Renal pelvis (tissue), 12 donors: ENCODE measurements at places on chromosomes 5 and 9.

- no peak for DNase-seq
Observed at GRCh38 chr5:126274763-126275125, 148.5 kb upstream of the GRAMD2B start.

DNA sequence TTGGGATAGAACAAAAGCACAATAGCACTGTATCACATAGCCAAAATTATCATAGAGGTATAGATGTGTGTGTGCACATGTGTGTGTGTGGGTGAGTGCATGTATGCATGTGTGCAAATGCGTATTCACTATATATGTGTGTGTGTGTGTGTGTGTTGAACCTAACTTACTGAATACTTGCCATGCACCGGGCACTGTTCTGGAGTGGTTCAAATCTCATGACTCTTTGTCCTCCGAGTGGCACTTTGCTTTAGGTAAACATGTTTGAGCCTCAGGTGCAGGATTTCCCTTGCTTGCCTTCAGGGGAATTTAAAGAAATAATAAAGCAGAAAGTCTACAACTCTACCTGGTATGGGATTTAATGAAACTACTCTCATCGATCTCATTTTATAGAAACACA lies 183.5 kb upstream of the GDNF start:
- no peak for DNase-seq

- no peak for DNase-seq
Observed at GRCh38 chr9:112485574-112485973, 1.1 kb upstream of the KIAA1958 start.

DNA sequence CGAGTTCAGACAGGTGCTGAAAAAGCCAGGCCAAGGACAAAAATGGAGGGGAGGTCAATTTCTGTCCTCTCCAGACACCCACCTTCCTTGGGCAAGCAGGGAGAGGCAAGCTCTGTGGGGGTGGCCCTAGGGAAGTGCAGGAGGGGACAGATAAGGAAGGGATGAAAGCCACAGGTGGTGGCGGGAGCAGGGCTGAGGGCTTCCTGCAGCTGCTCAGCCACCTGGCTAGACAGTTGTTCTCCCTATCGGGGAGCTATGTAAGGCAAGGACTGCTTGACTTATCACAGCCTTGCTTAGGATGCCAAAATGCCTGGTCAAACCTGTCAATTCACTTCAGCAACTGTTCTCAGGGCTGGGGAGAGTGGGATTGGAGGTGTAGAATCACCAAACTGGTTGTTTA lies 266.1 kb downstream of the ZSWIM6 start:
- DNase-seq: no peak

GRCh38 chr5:79505138-79505537 lies 8.8 kb downstream of the HOMER1 start:
- no peak for DNase-seq

GRCh38 chr5:164300295-164300694 lies 794.9 kb downstream of the MAT2B start:
- DNase-seq: no peak
